Stimulated activated CD4-positive, alpha-beta T cell treated with anti-CD3 and anti-CD28 coated beads, TNF-alpha, amount 100 ng/mL, for 1 hour (primary cell): ENCODE measurements at places on chromosomes 2 and 18.

DNA sequence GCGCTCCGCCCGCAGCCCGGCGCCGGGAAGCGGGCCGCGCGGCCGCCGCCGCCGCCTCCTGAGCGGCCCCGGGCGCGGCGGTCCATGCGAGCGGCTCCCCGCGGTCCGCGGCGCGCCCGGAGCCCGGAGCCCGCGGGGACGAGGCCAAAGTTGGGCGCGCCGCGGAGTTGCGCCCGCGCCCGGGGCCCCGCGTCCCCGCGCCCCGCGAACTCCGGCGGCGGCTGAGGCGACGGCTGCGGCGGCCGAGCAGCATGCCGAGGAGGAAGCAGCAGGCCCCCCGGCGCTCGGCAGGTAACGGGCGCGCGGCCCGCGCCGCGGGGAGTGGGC, 992 bp downstream of the TSHZ1 start:
- DNase-seq, result no peak

DNA sequence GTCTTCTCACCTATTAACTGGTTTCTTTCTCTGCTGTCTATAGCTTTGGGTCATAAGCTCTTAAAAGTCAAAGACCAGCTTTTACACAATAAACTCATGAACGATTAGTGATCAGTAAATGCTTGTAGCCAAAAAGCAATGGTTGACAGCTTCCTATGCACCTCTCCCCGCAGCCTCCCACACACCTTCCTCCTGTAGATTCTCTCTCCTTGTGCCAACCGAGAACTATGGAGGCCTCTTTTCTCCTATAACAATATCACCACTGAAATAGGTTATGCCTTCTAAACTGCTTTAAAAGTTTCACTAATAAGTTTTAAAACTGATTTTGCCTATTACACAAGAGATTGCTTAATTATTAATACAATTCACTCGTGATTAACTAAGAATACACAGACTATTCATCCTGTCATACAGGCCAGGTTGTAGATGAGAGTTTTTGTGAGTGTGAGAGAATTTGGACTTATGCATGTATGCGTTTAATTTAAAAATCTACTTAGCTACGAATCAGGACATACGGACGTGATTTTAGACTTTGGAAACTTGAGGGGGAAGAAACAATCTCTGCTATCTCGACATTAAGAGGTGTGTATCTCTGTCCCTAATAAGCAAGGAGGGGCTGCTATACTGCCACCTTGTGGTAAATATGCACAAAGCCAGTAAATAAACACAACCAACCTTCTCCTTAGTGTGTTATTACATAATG, 229.1 kb upstream of the RBBP8 start:
- no peak for DNase-seq

DNA sequence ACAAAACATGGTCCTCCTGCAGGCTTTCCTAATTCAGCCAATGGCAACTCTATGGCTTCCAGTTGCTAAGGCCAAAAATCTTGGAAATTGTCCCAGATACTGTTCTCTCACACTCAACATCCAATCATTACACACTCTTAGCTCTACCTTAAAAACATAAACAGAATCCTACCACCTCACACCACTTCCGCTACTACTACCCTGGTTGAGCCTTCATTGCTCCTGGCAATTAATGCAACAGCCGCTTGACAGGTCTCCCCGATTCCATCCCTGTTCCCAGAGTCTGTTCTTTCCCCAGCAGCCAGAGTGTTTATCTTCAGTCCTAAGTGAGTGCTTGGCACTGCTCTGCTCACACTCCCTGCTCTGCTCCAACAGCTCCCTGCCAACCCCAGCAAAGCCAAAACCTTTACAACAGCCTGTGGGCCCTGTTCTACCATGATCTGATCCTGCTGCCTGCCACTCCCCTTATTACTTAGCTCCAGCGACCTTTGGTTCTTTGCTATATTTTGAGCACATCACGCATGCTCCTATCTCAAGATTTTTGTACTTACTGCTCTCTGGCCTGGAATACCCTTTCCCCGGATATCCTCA, 67.5 kb upstream of the AMMECR1L start:
- no peak for DNase-seq

- DNase-seq, result no peak
Observed at GRCh38 chr18:7152440-7152839, 34.8 kb upstream of the LAMA1 start.
